ENCODE measurements at places on chromosomes 1 and 21. TPM values are rescaled to one million over a fixed set of nuclear protein-coding genes. Genes with fewer than 3 reads are reported as not detected.

SEMA4A gene
- 0.89 TPM for total RNA-seq

DNA sequence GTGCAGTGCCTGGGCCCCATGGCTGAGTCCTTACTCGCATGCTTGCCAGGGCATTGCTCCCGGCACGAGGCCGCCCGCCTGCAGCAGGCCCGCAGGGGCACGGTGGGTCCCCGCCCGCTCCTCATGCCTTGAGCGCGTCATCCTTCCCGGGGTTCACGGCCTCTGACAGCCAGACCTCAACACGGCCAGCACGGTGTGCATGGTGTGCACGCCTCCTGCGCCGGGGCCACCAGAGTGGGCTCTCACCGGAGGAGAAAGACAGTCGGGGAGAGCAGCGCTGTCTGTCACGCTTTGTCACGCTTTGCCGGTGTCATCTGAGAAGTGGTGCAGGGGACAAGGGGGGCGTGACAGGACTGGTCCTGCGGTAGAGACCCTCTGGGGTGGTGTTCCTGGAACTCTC is 11.9 kb upstream of the COL18A1 start:
- DNase-seq = no peak

DNA sequence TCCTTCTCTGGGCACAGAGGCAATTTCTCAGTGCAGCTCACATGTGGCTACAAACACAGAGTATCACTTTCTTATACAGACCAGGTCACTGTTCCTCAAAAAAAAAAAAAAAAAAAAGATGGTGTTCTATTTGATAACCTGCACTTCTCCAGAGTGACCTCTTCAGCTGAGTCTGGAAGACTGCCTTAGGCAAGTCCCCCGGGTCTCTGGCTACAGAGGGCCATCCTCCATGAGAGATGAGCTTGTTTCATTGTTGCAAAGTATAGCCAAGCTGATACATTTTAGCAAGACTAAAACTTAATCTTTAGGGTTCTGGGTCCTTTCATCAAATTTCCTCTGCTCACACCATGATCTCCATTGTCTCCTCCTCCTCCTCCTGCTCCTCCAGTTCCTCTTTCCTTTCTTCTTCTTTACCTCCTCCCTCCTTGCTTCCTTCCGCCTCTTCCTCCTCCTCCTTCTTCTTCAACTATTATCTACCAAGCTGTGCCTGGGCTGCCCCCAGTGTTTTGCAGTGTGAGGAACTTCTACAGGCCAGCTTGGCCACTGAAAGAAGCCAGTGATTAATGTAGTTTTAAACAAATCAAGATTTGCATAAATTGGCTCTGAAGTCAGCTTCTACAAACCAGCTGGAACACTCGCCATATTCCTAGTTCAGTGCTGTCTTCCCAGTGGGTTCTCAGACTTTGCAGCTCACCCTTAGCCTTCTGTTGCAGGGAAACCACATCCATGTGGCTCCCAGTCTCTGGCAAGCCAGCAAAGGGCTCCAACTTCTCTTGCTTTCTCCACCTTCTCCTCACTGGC is 139.4 kb downstream of the RUNX1 start:
- no peak for DNase-seq

- no peak for DNase-seq
These were observed 40.0 kb downstream of the PRAMEF20 start for GRCh38 chr1:13450204-13450603.

GRCh38 chr1:78497201-78497600 is 6.4 kb downstream of the PTGFR start:
- no peak for DNase-seq

Measured in HFFc6 (cell line).